ENCODE measurements at places on chromosomes 7 and 10.

DNA sequence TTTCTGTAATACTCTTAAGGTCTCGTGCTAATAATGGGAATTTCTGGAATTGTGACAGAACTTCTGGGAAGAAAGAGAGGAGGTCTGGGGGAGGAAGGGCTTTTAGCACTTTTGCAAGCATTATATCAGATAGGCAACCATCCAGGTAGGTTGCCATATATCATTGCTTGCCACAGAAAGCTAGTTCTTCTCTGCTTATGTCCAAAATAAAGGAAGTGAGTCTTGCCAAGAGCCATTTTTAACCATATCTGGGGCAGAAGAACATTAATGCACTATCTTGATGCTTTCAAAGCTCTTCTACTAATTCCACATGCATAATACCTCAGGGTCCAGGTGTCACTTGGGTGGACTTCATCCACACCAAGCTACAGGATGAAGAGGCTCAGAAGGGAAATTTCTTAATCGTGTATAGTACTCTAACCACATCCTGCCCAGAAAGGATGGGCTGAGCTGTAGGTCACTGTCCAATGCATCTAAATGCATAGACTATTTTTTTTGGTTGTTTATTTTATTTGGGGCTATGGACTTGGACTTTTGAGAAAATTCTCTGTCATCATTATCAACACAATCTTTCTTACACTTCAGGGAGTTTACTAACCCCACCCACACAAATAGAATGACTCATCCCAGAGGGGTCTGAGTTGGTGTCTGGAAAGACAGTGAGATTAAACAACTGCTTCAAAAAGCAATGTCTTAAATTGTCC, 68.9 kb upstream of the ADO start:
- no peak for DNase-seq

DNA sequence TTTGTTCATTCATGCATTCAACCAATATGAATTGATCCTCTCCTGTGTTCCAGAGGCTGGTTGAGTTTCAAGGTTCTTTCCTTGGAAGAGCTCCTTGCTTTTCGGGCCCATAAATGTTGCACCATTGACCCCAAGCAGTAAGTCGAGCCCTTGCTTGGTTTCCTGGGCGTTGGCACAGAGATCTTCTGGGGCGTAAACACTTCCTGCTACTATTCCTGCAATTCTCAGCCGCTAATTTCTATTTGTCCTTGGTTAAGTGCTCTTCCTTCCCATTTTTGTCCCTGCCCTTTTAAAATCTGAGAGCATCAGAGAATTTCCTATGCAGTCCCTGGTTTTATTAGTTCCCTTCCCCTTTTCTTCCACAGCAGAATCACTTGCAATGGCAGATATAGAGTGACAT, 44.1 kb upstream of the ADRB1 start:
- no peak for DNase-seq

GRCh38 chr7:37541810-37542443, 93.3 kb upstream of the ELMO1 start:
- no peak for DNase-seq

- DNase-seq, result no peak
These were observed 17.8 kb downstream of the ASB4 start for GRCh38 chr7:95503271-95504131.

GRCh38 chr10:71729161-71729636, 9.6 kb upstream of the C10orf105 start:
- DNase-seq, result no peak

DNA sequence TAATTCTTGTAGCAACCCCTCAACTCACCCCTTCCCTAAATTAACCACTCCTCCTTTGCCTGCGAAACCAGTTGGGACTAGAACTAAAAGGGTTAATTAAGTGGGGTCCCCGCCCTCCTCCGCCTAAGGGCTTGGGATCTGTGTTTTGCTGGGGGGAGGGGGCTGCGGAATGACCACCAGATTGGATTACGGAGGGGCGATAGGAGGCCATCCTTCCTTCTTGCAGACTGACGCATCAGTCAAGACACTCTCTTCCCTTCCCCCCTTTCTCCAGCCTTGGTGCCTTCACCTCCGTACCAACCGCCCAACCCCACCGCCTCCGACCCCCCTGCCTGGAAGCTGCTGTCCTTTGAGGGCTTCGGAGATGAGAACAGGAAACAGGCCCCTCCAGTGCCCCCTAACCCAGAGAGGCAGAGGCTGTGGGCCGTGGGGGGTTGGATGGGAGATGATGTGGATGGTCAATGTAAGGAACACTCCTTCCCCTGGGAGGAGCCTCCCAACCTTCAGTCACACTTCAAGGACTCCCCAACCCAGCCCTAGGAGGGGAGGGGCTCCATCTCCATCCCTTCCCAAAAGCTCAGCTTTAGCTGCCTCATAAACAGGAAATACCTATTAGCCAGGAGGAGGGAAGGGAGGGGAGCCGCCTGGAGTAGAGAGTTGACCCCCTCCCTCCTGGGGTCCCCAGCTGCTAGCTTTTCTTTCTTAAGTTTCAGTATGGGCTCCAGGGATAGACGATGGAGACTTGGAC, 997 bp upstream of the LDB1 start:
- peak; percentile 15 for DNase-seq

DNA sequence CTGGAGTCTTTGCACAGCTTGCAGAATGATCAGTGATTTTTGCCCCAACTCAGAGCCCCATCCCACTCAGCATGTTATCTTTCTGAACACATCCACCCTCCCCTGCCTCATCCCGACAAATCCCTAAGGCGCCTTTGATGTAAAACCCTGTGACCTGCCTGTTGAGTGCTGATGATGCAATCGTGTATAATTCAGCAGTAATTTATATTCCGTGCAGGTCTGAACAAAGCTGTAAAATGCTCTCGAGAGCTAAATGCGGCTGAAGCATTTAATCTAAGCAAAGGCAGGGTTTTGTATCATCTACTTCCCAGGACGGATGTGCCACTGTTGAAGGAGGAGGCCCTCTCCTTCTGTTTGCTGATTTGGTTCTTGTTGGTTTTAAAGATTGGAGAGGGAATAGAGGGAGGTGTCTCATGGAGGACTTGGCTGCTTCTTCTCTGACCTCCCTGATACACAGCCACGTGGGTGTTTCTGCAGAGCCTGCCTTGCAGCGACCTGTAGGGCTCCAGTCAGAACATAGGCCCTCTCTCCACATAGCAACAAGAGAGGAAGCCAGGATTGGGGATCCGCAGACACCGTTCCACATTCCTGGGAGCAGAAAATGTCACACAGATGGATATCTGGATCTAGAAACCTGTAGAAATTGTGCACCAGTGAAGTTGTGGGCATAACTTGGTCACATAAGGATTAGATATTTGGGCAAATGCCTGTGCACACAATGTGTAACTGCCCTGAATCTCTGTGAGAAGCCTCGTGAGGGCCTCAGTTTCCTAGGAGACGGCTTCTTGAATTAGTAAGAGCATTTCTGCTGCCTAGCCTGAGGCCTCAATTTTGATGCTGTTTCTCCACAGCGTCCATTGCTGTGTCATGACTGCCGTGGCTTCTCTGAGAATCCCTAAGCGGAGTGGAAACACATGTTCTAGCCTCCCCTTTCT, 90.2 kb upstream of the AGK start:
- no peak for DNase-seq

DNA sequence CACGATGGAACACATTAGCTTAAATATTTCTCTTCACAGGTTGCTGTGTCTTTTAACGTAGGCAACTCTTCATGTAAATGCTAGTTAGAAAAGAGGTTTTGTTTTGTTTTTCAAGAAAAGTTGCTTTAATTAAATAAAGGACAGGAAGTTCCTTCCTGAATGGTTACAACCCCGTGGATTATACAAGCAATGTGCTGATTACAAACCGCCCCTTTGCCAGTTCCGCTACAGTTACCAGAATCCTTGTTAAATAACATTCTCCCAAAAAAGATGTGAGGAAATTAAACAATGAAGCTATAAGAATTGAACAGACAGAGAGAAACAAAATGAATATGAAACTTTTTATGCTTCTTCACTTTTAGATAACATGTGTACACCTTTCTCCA, 75.1 kb downstream of the LYZL2 start:
- DNase-seq, result no peak

- no peak for DNase-seq
These were observed 365.4 kb downstream of the NRG3 start for GRCh38 chr10:82240408-82240807.

GRCh38 chr7:41617987-41618386, 84.9 kb downstream of the INHBA start:
- DNase-seq, result no peak

GRCh38 chr10:29828440-29828894, 193.7 kb upstream of the SVIL start:
- no peak for DNase-seq

- no peak for DNase-seq
These were observed 29.5 kb upstream of the HSPB1 start for GRCh38 chr7:76272851-76273497.

DNA sequence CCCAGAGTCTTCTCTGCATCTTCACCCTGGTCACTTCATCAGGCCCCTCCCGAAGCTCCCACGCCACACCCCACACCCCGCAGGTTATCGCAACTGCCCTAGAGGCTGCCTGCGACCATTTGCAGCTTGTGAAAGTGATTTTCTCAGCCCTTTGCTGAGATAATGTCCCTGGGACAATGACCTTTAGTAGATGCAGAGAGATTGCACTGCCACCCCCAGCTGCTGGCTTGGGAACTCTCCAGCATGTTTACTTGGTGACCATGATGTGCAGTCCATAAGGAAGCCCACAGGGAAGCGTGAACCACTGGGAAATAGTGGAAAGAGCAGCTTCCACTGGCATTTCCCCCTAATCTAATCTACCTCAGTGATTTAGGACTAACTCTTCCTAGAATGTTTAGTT, 97.3 kb downstream of the WNT2 start:
- DNase-seq, result no peak

DNA sequence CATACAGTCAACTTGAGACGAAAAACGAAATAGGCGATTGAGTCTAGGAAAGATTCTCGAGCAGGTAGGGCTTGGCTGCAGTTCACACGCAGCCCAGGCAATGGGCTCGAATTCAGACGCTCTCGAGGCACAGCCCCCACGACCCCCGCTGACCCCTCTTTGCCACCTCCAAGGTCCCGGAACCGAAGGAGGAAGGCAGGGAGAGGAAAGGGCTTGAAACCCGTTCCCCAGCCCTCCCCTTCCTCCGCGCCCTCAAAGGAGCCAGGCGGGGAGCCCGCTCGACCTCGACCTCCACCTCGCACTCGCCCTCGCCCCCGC, 441 bp downstream of the CCDC186 start:
- no peak for DNase-seq

- DNase-seq, result no peak
These were observed 105.5 kb upstream of the ZNF438 start for GRCh38 chr10:31136930-31137885.

DNA sequence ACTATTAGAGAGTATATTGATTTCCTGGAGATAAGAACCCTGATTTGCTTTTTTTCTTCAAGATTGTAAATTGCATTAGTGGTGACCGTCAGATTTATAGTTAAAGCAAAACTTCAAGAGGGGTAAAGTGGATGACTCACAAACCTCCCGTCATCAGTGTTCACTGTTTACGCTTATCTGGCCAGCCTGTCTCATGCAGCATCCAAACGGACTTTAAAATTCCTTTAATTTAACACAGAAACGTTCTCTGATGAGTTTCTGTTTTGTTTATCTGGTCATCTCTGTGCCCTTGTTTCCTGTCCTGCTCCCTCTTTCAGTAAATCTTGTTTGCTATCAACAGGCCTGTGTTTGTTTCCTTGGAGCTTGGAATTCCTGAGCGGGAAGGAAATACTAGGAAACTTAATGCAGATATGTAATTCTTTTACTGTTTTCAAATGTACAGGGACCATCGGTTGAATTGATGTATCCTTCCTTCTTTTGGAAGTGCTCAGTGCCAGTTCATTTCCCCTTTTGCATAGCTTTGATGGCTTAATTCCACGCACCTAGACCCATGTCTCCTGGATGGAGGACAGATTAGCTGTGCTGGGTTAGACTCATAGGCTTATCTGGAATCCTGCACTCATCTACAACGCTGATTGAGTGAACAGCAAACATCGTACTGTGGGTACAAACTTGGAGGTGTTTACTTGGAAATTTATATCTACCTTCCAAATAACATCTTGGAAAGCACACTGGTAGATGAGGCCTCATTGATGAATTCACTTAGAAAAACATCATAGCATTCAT, 21.3 kb downstream of the PTPRE start:
- no peak for DNase-seq

- DNase-seq, result no peak
These were observed 136.3 kb downstream of the DPY19L1 start for GRCh38 chr7:34900891-34901513.

GRCh38 chr10:113982296-113982695, 61.4 kb upstream of the ADRB1 start:
- DNase-seq, result no peak

GRCh38 chr10:15378569-15378968, 7.5 kb upstream of the FAM171A1 start:
- no peak for DNase-seq

- no peak for DNase-seq
These were observed 1.2 kb upstream of the INPP5A start for GRCh38 chr10:132536241-132536876.

- no peak for DNase-seq
These were observed 79.6 kb downstream of the BMPR1A start for GRCh38 chr10:86836044-86836443.

GRCh38 chr7:14754631-14755030, 147.9 kb downstream of the DGKB start:
- peak; percentile 46 for DNase-seq

DNA sequence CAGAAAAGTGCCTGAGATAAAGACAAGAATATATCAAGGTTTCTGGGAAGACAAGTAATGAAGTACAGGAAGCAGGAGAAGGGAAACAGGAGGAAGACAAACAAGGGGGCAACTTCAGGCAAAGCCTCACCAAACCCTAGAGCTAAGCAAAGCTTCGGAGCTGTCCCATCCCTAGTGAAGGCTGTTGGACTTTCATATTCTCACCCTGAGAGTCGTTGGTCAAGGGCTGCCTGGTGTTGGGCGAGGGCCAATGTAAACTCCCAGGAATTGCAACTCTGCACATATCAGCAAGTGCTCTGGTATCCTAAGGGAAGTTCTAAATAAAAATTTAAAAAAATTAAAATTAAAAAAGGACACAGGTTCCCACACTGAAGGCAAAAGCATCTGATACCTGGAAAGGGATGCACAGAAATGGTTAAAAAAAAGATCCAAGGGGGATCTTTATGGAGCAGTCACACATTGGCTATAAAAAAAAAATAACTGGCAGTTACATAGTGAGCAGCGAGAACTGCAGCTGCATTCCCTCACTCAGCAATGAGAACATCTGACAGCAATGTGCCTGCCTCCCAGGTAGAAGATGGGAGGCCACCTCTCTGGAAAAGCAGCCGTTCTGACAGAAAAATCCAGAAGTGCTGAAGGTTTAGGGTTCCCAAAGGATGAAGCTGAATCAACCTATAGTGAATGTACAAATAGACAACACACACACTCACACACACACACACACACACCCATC, 304.7 kb downstream of the WDR11 start:
- no peak for DNase-seq

- no peak for DNase-seq
These were observed 62.6 kb downstream of the IKZF1 start for GRCh38 chr7:50367100-50367499.

DNA sequence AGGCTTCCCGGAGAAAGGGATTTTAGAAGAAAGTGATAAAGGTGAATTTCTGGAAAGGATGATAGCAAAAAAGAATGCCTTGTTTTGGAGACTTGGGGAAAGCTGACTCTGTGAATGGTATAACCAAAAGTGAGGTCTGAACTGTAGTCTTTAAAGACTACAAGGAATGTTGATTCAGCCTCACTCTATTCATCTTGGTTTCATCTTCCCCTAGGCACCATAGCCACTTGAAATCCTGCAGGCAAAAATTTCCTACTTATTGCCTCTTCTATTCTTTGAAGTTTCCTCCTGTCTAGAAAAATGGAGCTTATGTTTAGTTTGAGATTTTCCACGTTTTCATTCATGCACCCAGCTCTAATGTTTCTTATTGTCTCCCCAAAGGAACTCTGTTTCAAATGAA, 518.0 kb downstream of the AUTS2 start:
- DNase-seq, result no peak
